Suprapubic skin (tissue), 4 donors: ENCODE measurements at places on chromosomes 1 and 21.

DNA sequence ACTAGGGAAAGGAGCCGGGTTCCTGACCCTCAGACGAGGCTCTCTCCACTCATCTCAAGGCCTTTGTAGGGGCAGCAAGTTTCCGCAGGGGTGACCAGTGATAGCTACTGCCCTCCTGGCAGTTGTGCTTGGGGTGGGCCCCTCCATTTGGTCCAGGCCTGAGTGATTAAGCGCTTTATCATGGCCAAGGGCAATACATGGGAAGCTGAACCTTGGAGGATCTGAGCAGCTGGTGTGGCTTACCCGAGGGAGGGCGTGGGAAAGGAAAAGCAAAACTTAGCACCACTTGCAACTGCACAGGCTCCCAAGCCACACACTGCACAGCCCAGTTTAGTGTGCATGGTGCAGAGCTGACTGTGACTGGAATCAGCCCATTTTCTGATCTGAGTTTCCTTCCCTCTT, 47.8 kb downstream of the GADD45A start:
- no peak for DNase-seq

DNA sequence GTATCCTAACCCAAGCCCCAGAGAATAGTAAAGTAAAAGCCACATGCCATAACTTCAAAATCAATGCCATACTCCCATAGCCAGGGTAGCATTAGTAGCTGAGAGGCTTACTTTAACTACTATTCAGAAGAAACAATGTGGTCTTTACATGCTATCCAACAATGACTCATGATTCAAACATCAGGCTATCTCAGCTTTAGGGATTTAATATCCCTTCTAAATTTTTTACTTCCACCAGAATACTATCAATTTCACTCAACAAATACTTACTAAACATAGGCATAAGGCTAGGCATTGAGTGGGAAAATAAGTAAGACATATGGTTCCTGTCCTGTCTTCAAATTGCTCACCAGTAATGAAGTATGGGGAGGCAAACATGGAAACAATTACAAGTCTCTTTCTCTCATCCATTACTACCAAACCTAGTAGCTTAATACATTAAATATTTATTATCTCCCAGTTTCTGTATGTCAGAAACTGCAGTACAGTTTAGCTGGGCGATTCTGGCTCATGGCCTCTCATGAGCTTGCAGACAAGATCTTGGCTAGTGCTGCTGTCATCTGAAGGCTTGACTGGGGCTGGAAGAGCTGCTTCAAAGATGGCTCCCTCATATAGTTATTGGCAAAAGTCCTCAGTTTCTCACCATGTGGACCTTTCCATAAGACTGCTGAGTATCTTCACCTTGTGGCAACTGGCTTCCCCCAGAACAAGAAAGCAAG, 30.7 kb downstream of the EVI5 start:
- DNase-seq: no peak

DNA sequence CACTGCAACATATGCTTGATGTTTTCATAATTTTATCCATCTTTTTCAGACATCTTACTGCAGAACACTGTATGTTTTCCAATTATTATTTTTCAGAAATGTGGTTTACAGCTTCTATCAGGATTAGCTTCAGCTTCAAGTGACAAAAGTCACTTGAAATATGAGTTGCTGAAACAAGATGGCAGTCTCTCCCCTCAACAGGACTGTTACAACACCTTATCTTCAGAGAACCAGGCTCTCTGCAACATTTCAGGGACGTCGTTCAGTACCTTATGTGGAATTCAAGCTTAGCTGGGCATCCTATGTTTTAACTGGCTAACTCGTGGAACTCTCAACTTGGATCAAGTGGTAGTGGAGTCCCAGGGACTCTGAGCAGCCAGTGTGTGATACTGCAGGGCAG, 2.0 kb upstream of the UBE2G2 start:
- no peak for DNase-seq

- DNase-seq: no peak
These were observed 39.0 kb downstream of the SNAP47 start for GRCh38 chr1:227774051-227774731.

DNA sequence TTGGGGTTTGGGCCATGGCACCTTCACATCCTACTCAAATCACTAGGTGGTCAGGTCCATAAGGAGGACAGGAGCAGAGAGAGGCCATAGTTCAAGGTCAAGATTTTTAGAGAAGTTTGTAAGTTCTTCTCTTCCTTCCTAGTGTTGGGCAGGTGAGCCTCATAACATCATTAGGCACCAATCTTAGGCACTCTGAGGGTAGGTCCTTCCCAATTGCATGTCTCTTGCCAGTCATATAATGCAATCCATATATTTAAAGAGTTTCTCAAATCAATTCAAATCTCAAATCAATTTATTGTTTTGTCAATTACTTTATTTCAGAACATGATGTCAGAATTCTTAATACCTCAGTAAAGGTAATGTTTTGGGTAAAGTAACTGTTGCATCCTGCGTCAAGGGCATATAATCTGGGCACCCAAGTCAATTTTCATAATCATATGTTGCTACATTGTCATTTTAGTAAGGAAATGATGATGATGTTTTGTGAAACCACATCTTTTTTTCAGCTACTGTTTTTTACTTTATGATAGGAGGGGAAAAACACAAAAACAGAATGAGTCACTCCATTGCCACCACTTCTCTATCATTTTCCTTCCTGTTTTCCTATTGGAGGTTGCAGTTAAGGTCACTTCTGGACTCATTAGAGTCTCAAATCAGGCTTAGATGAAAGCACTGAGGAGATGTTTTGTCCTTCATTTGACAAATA, 122.7 kb downstream of the UCHL5 start:
- DNase-seq: no peak

GRCh38 chr1:182962554-182963115, 9.7 kb upstream of the SHCBP1L start:
- peak; percentile 87 for DNase-seq

- DNase-seq: no peak
These were observed 17.3 kb upstream of the PCSK9 start for GRCh38 chr1:55021942-55022546.

GRCh38 chr1:208834381-208835096, 590.4 kb upstream of the PLXNA2 start:
- no peak for DNase-seq

- peak; percentile 81 for DNase-seq
These were observed 120.8 kb upstream of the GADD45A start for GRCh38 chr1:67564193-67564592.

DNA sequence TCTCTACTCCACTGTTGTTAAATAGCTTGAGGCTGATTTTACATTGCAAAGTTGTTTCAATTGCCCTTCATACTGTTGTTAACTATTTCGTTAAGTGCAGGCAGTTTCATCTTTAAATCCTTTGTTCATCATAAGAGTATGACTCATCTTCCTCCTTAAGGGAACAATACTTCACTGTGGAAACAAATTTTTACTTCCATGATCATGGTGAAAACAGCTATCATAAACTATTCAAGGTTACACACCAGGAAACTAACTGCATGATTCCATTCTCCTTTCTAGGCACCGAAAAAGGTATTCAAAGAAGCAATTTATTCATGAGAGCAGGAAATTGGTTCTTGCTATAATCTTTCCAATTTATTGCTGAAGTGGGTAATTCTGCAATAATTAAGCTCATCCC, 593.2 kb downstream of the LRRIQ3 start:
- DNase-seq: no peak

DNA sequence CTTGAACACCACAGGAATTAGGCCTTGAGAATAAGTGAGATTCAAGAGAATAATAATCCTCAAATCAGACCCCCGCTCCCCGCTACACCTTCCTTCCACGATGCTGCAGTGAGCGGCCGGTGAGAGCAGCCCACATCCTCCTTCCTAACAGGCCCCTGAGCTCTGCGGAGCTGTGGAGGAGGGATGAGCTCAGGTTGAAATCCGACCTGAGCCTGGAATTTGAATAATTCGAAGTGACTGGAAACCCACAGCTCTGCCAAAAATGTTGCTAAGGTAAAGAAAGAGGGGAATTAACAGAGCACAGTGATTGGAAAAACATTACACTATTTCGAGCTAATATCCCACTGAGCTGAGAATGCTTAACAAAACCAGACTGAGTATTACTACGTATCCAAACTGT, 90.0 kb downstream of the URB2 start:
- no peak for DNase-seq

DNA sequence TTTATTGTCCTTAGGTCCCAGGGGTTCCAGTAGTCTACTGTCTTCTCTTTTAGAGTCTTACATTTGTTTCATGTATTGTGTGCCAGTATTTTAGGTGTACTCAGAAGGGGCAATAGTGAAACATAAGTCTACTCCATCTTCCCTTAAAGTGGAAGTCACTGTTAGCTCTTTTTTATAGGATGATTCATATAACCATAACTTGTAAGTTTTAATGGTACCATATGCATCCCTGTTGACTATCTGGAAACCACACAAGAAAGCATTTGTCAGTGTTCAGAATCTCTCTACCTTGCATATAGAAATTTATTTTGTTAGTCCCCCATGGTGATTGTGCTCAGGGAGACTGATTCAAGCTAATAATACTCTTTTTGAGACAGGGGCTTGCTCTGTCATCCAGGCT, 149.9 kb downstream of the HS2ST1 start:
- no peak for DNase-seq

DNA sequence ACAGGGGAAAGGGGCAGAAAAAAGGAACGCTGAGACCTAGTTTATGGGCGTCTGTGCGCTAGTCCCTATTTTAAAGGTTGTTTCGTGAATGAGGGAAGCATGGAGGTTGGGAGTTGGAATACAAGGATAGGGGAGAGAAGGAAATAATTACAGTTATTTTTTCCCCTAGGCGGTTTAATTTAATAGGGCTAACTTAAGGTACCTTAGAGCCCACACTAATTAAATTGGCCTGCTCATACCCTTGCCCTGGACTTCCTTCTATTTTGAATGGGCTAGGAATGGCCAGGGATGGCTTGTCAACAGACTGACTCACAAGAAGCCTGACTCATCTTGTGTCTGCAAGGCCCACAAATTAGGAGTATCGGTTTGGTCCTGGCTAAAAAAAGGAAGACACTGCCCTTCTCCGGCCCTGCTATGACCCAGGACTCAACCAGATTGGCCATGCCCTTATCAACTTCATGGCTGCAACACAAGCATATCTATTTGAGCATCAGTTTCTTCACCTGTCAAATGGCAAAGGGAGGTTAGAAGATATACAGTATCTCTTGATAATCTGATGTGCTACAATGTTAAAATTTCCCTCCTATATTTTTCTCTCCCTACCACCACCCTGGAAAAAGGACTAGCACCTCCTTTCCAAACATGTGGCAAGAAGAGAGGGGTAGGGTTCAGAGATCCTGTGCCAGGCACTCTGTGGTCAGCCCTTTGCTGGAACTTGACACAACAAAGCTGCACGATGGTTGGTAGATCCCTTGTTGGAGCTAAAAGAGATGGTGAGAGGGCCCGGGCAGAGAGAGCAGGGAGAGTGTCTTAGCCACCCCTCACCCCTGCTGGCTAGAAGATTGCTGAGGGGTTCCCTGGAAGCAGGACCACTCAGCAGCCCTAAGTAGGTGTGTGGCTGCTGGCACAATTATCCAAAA, 2.2 kb upstream of the SSBP3 start:
- DNase-seq: no peak

- no peak for DNase-seq
These were observed 429.3 kb upstream of the RUNX1 start for GRCh38 chr21:35478161-35479064.

DNA sequence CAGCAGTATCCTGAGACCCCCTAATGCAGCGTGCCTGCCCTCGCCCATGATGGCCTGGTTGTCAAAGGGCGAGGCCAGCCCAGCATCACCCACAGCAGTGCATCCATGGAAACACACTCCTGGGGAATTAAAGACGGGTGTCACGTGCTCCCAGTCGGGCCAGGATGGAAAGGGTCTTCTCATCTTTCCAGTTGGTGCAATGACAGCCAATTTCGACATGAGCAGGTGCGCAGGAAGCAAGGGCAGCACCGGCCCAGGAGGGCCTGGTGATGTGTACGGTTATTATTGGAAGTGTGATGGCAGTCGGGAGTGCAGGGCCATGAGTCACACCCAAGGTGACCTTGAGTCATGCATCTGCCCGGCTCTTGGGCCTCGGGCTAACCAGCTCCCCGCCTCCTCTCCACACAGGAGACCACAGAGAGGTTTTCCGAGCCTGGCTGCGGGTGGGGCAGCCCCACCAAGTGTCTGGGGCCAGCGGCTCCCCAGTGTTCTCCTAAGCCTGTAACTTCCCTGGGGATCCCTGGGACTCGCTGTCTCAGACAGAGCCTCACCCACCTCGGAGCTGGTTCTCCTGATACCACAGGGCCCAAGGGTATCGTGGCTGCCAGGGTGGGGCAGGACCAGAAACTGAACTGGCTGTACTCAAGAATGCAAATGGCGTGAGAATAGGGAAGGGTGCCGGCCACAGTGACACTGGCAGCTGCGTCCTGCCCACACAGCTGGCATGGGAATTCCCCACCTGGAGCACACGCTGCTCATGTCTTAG, 119.8 kb downstream of the SIK1 start:
- peak; percentile 72 for DNase-seq

GRCh38 chr1:232521660-232522059, 108.3 kb downstream of the SIPA1L2 start:
- DNase-seq: no peak

- DNase-seq: no peak
These were observed 39.8 kb upstream of the KIAA0040 start for GRCh38 chr1:175232335-175232734.

GRCh38 chr1:172404121-172404520, 16.4 kb upstream of the C1orf105 start:
- no peak for DNase-seq

DNA sequence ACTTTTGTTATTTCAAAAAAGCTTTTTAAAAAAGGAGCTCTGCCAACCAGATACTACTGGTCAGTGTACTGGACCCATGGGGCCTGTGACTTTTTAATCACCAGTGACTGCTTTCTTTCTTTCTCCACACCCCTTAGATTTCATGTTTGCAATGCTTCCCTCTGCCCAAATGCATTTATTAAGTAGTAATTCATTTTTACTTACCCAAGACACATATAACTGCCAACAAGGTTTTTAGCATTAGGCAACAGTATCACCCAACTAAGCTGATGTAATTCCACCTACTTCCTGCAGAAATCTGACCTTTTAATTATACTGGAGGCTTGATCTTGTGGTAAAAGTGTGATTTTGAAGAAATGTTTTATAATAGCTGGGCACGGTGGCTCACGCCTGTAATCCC, 12.5 kb downstream of the MECR start:
- DNase-seq: no peak

GRCh38 chr21:41396558-41397075, 29.4 kb upstream of the MX1 start:
- no peak for DNase-seq

DNA sequence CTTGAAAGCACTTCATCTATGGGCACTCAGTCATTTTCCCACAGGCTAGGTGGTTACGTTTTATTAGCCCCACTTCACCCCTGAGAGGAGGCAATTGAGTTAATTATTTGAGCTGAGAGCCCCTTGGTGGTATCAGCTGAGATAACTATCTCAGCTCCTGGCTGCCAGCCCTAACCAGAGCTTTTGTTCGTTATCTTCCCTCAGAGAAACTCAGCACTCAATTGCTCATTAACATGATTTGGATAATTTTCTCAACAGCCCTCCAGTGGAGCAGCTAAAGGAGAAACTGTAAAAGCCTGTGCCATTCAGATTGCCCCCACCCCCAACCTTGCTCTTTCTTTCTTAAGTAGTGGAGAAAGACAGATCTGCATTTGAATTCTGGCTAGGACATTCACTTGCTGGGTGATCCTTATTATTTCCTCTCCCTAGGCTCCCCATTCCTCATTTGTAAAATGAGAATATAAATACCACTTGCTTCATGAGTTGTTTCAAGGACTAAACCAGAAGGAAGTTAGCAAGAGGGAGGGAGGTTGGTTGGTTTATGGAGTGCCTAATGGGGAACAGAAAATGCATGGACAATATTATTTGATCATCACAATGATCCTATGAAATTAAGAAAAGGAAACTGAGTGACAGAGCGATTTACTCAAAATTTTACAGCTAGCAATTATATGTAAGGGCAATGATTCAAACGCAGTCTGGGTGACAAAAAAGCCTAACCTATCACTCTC, 218.7 kb upstream of the FGGY start:
- no peak for DNase-seq
